ENCODE measurements at places on chromosomes 2 and 18.

DNA sequence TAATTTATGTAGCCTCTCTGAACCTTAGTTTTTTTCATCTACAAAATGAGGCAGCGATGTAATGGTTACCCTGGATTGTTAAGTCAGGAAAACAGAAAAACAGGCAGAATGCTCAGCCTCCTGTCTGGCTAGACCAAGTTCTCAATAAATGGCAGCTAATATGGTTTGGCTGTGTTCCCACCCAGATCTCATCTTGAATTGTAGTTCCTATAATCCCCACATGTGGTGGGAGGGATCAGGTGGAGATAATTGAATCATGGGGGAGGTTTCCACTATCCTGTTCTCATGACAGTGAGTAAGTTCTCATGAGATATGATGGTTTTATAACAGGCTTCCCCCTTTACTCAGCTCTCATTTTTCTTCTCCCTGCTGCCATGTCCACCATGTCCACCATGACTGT is 220.0 kb downstream of the CMPK2 start:
- no peak for ATAC-seq

DNA sequence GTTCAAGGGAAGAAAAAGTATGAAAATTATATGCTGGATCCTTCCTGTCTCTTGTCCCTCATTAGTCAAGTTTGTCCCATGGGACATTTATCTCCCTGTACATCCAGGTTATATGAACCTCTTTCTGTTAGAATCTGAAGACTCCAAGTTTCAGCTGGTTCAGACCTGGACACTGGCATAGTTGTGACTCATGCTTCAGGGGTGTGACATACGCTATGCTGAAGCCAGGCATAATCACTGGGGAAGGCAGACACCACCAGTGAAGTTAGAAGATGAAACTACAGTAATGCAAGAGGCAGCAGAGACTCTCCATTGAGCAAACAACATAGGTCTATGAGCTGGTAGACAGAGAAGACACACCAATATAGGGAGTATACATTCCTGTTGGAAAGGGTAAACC is 269.7 kb upstream of the SLC8A1 start:
- ATAC-seq: peak; percentile 12

DNA sequence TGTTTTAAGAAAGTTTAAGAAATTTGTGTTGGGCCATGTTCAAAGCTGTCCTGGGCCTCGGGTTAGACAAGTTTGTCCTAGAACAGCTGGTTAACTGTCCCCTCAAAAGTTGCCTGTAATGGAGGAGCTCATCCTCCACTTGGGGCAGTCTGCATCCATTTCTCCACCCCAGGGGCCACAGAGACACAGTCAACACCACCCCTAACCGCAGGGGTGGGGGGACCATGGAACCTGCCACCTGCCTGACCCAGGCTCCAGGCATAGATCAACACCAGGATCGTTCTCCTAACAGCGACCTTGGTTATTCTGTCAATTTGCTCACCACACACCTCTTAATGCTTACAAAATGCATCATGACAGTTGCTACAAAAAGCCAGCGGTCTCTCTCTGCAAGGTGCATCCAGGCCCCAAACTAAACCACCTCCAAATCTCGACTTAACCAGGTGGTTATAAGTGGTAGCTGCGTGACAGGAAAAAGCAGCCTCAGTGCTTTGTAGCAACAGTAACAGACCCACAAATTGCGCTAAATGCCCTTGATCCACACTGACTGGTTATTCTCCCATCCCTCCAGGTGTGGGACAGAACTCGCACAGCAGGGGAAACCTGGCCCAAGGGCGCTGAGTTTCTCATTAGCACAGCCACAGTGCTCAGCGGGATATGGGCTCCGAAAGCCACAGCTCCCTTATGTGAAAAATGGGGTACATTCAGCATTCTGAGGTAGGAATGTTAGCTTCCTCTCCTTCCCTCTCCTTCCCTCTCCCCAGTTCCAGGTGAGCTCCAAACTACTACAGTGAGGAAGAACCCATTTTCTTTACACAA is 48.0 kb downstream of the HDLBP start:
- no peak for ATAC-seq

- ATAC-seq: peak; percentile 95
Measured at GRCh38 chr2:68726608-68727367, 7.8 kb upstream of the ARHGAP25 start.

GRCh38 chr2:45833301-45833967 is 182.0 kb downstream of the PRKCE start:
- ATAC-seq: no peak

- ATAC-seq: peak; percentile 53
Measured at GRCh38 chr18:2998644-2999043, 14.3 kb downstream of the LPIN2 start.

- peak; percentile 37 for ATAC-seq
Measured at GRCh38 chr18:58754544-58755068, 83.3 kb downstream of the MALT1 start.

- no peak for ATAC-seq
Measured at GRCh38 chr2:147041121-147041494, 803.7 kb upstream of the ACVR2A start.

- ATAC-seq: no peak
Measured at GRCh38 chr2:128475427-128476211, 157.0 kb upstream of the HS6ST1 start.

- peak; percentile 92 for ATAC-seq
Measured at GRCh38 chr2:24490690-24491541, at the start of gene NCOA1. TSS of gene NCOA1 (plus strand) at chr2:24491254. CDS start at chr2:24658678, 167,424 bp downstream.

DNA sequence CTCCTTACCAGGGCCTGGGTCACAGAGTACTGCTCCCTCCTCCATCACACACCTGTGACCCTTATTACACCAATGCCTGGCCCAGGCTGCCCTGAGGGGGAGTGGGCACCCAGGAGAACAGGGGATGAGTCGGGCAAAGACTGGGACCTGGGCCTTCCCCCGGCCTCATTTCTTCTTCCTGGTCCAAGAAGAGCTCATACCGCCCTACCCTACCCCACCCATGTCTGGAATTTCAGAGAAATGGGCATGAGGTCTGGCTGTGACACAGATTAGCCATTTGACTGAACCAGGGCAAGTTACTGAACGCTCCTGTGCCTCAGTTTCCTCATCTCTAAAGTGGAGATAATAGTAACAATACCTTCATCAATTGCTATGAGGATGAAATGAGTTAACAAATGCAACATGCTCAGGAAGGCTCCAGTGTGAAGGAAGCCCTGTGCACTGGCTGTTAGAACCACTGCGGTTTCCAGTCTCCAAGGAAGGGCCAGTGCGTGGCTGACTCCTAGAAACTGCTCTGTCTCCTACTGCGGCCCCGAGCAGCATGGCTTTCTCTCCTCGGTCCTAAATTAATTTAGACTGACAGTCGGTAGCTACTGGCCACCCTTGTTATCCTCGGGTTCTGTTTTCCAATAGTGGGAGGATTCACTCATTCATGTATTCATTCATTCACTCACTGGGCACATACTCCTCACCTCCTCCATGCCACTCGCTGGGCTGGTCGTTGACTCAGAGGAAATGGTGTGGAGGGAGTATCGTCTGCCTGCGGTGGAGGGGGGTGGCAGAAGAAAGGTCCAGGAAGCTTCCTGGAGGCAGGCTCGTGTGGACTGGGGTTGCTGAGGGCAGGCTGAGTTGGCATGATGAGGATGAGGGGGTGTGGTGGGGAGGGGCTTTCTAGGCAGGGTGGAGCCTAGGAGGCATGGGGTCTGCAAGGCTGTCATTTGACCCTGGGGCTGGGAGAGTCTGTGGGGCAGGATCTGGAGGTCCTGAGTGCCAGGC is 175.6 kb downstream of the GLI2 start:
- ATAC-seq: no peak

GRCh38 chr18:10705786-10706185 is 180.0 kb downstream of the NAPG start:
- ATAC-seq: no peak

DNA sequence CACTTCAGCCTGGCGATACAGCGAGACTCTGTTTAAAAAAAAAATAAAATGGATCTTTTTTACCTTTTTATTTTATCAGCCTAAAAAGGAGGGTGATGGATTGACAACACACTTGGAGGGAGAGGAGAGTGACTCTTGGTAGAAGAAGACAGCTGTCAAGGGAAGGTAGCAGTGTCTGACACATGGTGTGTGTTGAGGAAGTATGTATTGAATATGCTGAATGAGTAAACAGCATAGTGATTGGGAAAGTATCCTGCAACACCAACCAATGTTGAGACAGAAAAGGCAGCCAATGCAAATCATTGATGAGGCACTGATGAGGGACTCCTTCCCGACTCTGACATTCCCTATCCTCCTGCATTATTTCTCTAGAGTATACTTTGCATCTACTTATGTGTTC is 306.4 kb downstream of the LPIN1 start:
- no peak for ATAC-seq

Data from activated T-helper 17 cell treated with anti-CD3 and anti-CD28 coated beads, Interleukin-2, amount 50 U/mL, for 72 hours (primary cell).